Erythroblast (primary cell): ENCODE measurements at places on chromosomes 7 and 10.

GRCh38 chr7:157113607-157114006 lies 25.1 kb upstream of the UBE3C start:
- DNase-seq, result no peak

GRCh38 chr10:13751191-13751764 lies 164.5 kb downstream of the PRPF18 start:
- DNase-seq, result no peak

DNA sequence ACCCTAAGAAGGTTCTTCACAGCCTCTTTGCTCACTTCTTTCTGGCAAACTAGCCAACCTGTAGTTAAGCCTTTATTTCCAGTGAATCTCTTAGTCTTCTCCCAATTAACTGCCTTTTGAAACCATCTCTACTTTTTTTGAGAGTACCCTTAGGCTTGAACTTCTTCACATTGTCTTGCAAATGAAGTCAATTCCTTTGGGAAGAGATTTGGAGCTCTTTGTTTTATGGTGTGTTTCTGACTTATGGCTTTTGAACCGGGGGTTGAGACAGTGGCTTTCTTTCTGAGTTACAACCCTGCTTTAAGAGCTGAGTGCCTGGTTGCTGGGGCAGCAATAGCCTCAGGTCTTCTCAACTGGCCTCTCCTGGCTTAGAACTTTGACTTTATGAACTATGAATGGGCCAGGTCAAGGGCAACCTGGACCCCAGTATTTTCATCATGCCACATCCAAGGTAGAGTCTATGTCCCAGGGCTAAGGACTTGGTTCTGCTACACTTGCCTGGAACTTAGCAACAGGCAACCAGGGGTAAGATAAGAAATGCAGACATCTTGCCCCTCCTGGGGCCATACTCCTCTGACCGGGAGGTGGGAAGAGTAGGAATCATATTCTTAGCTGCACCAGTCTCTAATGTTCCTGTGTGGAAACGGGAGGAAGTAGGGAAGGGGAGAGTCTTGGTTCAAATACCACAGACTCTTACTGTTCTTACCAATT lies 53.0 kb downstream of the SP4 start:
- DNase-seq, result no peak

- DNase-seq, result no peak
Observed at GRCh38 chr10:35392482-35393228, 56.3 kb downstream of the CCNY start.

DNA sequence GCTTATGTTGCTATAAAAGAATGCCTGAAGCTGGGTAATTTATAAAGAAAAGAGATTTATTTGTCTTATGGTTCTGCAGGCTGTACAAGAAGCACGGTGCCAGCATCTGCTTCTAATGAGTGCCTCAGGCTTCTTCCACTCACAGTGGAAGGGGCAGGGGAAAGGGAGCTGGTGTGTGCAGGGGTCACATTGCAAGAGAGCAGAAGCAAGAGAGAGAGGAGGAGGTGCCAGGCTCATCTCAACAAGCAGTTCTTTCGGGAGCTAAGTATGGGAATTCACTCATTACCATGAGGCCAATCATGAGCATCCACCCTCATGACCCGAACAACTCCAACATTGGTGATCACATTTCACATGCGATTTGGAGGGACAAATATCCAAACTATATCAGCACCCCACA lies 17.2 kb upstream of the SLK start:
- no peak for DNase-seq

- no peak for DNase-seq
Observed at GRCh38 chr7:53311205-53311604, 275.8 kb downstream of the POM121L12 start.

GRCh38 chr7:69982197-69982596 lies 383.9 kb downstream of the AUTS2 start:
- no peak for DNase-seq

DNA sequence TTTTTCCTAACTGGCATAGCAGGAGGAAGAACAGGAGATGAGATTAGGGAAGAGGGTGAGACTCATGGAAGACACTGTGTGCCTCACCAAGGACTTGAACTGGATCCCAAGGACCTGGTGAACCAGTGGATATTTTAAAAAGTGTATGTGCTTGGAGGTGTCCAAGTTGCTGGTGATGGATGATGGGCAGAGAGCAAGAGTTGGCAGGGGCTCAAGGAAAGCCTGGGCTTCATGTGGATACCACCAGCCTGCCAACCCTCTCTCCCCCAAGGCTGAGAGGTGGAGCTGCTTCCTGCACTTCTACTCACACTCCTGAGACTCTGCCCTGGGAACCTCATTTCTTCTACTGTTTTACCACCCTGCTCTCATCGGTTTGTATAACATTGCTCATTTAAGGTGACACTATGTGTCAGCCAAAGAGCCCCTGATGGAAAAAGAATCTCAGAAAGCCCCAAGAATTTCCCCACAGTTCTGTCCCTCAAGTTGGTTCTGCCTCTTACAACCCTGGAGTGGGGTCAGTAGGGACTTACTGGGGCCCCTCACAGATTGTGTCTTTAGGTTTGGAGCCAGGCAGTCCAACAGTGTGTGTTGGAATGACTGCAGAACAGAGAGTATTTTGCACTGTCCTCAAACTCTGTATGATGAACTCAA lies 56.2 kb upstream of the PDCD4 start:
- no peak for DNase-seq

DNA sequence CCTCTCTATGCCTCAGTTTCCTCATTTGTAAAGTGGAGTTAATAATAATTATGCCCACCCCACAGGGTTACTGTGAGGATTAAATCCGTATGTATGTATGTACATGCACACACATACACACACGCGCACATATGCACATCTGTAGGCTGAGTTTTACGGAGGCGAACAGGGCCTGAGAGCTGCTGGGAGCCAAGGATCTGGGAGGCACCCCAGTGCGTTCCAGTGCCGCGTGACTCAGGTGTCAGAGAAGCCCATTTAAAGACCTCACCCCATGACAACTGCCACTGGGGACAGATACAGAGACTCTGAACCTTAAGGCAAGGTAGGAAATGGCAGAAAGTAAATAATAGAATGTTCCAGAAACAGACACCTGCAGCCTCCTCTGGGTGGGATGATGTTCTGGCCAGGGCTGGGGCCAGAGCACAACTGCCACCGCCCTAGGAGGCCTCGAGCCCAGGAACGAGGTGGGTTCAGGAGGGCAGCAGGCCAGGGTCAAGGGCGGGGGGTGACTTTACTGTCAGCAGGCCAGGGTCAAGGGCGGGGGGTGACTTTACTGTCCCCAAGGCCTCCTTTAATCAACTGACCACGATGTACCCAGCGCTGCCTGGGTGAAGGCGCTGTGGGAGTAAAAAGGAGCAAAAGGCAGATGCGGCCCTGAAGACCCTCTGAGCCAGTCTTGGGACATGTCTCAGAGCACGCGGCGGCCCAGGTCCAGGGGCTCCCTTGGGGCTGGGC lies 54.9 kb downstream of the PRKAG2 start:
- no peak for DNase-seq

DNA sequence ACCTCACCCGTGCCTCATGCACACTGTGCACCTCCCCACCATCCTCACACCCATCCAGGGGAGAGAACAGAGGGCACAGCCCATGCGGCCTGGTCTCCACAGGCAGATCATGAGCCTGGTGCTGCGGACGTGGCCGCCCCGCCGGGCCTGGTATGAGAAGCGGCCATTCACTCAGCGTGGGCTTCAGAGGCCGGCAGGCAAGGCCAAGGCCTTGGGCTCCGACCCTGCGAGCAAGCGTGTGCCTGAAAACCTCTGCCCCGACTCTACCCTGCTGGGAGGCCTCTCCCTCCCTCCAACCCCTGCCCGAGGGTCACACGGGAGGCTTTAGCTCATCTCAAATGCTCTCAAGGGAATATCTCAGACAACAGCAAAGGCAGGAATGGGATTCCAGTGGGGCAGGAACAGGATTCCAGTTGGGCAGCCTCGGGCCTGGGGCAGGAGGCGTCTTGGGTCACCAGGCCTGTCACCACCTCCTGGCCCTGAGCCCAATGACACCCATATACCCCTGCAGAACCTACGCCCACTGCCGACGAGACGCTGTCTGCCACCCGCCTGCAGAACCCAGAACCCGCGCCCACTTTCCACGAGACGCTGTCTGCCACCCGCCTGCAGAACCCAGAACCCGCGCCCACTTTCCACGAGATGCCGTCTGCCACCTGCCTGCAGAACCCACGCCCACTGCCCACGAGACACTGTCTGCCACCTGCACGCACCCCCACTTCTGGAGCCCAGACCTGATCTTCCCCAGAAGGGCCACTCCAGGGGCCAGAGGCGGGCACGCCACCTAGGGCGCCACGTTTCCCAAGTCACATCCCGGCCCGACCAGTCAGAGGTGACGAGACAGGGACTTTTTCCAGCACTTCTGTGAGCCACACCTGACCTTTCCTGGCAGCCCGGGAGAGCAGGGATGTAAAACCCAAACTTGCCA lies 38.9 kb downstream of the ADAP1 start:
- DNase-seq, result no peak

GRCh38 chr7:3544202-3544601 lies 243.2 kb downstream of the SDK1 start:
- DNase-seq, result no peak

DNA sequence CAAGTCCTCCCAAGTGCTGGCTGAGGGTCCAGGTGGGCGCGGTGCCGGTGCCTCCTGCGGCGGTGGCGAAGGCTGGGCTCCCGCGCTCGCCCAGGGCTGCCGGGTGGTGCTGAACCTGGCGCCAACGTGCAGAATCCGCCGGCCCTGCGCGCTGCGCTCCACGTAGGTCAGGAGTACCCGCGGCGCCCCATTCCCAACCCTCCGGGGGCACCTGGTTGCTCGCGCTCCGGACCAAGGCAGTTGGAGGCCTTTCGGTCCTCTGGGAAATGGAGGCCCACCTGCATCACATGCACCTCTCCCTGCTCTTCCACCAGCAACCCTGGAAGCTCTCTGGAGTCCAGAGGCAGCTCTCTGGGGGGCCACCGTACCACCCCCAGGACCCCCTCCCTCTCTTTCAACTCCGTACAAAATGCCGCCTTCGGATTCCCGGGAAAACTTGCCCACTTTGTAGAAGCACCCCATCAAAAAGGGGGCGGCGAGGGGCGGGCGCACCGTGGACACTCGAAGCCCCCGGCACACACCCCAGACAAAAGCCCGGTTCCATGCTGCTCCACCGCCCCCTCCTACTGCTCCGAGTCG lies 745 bp downstream of the SLC16A9 start:
- peak; percentile 27 for DNase-seq

DNA sequence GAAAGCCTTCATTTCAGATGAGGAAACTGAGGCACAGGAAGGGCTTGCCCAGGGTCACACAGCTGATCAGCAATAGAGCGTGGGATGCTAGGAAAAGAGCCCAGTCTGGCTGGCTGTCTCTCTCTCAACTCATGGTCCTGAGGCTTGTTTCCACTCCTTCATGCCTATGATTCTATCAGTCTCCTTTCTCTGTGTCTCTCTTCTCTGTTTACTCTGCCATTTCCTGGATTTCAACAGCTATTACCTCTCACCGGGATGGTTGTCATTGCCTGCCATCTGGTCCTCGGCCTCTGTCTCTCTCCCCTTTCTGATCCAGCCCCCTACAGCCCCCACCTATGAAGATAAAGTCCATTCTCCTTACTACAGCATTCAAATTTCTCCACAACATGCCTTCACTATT lies 93.3 kb upstream of the AGBL3 start:
- DNase-seq, result no peak

GRCh38 chr7:43078794-43079193 lies 33.7 kb upstream of the HECW1 start:
- DNase-seq, result no peak

DNA sequence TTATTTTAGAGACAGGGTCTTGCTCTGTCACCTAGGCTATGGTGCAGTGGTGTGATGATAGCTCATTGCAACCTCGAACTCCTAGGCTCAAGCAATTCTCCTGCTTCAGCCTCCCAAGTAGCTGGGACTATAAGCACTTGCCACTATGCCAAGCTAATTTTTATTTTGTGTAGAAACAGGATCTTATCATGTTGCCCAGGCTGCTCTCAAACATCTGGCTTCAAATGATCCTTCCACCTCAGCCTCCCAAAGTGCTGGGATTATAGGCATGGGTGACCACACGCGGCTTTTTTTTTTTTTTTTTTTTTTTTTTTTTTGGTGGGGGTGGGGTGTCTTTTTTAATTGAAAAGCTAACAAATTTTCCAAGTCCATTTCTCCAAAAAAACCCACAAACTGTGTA lies 18.4 kb downstream of the HPS6 start:
- peak; percentile 56 for DNase-seq

- no peak for DNase-seq
Observed at GRCh38 chr10:90451283-90451682, 406.6 kb downstream of the HTR7 start.

DNA sequence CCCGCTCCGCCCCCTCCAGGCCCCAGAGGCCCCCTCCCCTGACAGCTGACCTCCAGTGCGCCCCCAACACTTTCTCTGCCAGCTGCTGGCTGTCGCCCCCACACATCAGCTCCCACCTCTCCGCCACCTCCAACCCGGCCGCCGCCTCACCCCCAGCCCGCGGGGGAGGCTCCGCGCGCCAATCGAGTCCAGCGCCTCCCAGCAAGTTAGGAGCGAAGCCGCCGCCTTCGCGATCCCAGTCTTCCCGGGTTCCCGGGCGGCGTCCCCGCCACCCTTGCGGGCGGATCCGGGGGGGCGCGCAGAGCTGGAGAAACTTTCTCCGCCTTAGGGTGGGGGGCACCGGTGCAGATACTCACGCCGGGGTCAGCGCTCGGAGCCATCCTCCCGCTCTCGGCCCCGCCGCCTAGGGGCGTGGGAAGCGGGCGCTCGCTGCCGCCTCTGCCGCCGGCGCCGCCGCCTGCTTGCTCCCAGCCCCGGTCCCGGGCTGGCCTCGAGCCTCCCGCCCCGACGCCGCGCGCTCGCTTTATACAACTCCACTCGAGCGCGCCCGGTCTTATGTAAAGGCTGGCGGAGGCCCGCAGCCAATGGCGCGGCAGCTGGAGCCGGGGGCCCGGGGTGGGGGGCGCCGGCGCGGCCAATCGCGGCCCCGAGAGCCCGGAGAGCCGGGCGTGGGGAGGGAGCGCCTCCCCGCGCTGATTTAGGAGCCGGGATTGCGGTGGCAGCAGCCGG lies at the start of gene CRTAC1:
Gene CRTAC1, minus strand, starts transcription at position 529 of the 729 bp plus-strand sequence. Its CDS starts 149 bp downstream, at position 380.
- no peak for DNase-seq

- no peak for DNase-seq
Observed at GRCh38 chr10:131310551-131311401, 745 bp downstream of the TCERG1L start.

DNA sequence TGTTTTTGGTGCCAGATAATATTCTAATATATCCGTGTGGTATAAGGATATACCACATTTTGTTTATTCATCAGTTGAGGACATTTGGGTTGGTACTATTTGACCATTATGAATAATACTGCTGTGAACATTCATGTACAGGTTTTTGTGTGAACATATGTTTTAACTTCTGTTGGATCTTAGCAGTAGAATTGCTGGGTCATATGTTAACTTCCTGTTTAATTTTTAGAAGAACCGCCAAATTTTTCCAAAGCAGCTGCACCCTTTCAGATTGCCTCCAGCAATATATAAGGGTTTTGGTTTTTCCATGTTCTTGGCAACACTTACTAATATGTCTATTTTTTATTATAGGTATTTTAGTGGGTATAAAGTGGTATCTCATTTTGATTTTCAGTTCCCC lies 22.8 kb downstream of the VPS26A start:
- no peak for DNase-seq

DNA sequence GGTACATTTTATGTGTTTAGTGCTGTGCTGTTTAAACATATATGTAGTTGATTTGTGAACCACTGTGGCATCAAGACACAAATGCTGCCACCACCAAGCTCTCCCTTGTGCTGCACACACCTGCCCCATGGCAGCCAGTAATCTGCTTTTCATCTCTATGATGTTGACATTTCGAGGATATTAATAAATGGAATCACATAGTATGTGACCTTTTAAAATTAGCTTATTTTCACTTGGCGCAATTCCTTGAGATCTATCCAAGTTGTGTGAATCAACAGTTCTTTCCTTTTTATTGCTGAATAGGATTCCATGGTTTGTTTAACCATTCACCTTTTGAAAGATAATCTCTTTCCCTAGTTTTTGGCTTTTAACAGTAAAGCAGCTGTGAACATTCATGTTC lies 73.1 kb downstream of the BMPR1A start:
- DNase-seq, result no peak
